Pons (tissue), 1 donor: ENCODE measurements at places on chromosomes 2 and 18.

DNA sequence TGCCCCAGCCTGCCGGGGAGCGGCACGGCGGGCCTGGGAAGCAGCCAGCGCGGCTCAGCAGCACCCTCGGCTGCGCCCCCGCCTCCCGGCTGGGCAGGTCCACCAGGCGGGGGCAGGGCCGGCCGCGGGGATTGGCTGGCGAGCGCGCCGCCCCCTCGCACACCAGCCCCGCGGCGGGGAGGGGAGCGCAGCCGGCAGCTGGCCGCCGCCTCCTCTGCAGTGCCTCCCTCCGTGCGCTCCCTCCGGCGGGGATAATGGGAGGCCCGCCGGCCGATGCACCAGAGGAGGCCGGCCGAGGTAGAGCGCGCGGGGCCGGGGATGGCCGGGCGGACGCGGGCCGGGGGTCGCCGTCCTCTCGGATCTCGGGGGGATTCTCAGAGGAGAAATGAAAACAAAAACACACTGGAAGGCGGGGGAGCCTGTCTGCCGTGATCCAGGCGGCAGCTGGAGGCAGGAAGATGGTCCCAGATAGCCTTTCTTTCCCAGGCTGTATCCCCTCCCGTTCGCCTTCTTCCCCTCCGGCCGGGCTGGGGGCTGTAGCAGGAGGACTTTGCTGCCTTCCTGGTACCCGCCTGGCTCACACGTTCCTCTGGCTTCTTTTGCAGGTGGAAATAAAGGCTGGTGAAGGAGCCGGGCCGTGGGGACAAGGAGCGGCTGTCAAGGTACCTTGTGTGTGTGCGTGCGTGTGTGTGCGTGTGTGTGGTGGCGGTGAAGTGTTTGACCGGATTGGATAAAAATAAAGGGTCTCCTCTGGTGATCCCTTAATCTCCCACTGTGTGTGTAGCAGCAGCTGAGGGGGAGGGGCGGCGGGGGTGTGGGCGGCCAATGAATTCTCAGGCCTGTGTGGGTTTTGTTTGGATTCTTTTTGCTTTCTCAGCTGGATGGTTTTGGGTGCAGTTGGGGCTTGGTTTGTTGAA is 18.1 kb downstream of the TET3 start:
- DNase-seq = peak; percentile 88

- DNase-seq = no peak
Measured at GRCh38 chr2:11090187-11090586, 65.1 kb upstream of the SLC66A3 start.

DNA sequence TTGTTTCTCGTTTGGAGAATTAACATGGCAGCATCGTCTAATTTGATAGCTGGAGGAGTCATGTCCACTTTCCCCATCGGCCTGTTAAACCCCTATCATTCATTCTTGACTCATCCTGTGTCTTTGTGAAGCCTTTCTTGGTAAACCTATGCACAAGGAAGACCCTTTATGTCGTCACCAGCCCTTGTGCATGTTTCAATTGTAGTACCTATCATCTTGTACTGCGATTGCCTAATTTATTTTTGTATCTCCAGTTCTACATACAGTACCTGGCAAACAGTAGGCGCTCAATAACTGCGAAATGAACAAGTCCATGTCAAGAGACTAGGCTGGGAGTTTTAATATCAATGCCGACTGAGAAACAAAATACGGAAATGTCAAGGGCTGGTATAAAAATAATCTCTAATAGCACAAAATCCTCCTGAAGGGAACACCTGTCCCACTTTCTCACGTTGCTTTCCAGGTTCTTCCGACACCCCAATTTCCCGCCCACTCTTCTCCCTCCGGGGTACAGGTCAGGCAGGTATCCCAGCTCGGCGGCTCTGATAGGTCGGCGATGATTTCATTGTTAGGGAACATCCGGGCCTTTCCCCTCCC is 1.3 kb upstream of the PPM1B start:
- DNase-seq = no peak

GRCh38 chr2:241833101-241833663 is 24.2 kb downstream of the NEU4 start:
- DNase-seq = no peak

GRCh38 chr2:62765619-62766376 is 60.3 kb downstream of the EHBP1 start:
- DNase-seq = no peak

GRCh38 chr18:26424428-26425147 is 123.8 kb downstream of the KCTD1 start:
- DNase-seq = no peak

GRCh38 chr2:219596954-219597551 is 604 bp upstream of the STK11IP start:
- no peak for DNase-seq

DNA sequence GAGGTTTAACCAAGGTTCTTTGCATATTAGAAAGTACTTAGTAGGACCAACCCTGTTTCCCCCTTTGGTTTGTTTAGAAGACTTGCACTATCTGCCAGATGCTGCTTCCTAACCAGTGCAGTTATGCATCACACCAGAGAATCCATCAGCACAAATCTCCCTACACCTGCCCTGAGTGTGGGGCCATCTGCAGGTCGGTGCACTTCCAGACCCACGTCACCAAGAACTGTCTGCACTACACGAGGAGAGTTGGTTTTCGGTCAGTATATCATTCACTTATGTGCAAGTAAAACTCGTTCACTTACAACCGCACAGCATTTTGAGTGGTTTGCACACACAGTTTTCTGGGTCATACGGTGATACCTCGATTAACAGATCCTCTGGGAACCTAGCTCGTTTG is 69.7 kb downstream of the ZNF532 start:
- no peak for DNase-seq

- no peak for DNase-seq
Measured at GRCh38 chr2:123826729-123827271, 198.3 kb upstream of the CNTNAP5 start.

DNA sequence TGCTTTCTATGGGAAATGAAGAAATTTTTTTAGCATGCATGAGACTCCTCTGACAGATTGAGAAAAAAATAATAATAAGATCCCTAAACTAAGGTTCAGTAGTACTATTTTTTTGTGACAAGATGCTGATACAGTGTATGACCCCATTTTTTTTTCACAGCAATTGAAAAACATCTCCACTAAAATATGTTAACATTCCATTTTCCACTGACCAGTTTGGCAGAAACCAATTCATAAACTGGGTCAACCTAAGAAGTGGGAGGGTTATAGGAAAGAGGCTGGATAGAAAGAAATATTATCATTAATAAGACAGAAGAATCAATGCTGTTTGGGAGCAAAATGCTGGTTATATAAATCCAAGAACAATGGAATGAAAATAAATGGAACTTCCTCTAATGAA is 182.7 kb downstream of the ANTXR1 start:
- no peak for DNase-seq

DNA sequence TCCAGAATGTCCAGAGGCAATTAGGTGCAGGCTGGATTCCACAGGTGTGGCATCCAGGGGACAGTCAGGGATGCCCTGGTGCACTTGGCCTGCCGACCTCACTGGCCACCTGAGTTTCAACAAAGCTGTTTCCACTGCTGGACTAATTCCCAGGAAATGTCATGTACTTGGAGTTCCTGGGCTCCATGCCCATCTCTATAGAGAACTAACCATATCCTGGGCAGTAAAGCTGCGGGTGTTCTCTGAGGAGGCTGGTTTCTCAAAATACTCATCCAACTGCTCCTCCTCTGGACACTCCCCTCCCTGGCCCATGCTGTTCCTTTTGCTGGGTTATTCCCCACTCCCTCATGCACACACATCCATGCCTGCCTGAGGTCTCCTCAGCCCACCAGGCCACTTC is 161.9 kb upstream of the SKOR2 start:
- DNase-seq = peak; percentile 11

DNA sequence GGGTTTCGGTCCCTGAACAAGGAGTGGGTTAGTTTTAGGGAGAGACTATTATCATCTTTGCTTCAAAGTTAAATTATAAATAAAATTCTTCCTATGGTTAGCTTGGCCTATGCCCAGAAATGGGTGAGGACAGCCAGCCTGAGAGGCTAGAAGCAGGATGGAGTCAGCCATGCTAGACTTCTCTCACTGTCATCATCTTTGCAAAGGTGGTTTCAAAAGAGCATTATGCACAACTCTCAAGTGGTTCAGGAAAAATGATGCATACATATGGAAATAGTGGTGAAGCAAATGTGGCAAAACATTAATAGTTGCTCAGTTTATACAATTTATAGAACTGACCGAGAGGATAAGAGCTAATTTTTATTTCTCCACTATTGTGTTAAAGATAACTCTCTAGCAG is 283.9 kb upstream of the FBXO11 start:
- DNase-seq = no peak

DNA sequence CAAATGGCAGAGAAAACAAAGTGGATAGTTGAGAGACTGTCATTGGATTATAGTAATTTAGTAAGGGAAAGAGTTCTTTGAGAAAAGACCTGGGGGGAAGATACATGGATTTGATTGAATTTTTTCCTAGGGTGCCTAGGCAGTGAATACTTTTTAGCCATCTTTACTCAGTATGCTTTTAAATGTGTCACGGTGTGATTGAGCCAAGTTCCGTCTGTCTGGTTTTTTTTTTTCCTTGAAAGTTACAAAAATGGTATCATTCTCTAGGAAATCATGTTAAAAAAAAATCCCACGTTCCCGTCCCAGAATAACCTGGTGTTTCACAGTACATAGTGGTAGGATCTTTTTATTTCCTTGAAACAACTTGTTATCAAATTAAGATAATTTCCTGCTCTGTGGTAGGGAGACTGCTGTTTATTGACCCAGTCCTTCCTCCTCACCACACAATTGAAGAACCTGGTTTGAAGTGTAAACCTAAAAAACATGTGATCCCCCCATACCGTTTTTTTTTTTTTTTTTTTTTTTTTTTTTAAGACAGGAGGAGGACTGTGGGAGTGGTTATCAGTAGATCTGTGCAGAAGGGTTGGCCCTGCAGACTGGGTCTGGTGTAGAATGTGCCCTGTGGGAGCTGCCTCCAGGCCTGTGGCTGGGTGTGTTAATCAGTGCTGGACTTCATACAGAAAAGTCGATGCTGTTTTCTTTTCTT is 55.1 kb downstream of the DGKD start:
- DNase-seq = no peak

DNA sequence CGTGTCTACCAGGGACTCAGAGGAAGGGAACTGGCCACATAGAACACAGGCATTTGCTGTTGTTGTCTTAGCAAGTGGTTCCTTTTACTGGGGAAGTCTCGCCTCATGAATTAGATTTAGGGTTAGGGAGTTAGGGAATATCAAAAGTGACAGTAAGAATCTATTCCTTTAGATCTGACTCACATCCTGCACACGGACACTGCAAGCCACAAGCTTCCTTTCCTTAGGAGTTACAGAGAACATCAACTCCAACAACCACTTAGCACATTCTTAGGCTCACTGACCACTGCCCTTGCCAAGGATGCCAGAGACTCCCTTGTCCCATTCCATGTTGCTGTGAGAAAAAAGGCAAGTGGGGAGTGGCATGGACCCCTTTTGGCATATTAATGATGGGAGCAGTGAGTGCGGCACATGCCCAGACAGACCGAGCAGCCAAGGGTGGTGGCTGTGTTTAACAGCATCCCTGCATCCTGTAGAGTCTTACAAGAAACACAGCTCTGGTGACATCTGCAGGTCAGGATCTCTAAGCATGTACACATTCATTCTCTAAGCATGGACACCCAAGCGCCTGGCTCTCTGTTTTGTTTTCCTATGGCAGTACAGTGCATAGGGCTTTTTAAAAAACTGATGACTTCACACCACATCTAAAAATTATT is 745.6 kb upstream of the RAB6C start:
- peak; percentile 61 for DNase-seq

- DNase-seq = no peak
Measured at GRCh38 chr2:161219211-161219610, 59.0 kb downstream of the TANK start.

DNA sequence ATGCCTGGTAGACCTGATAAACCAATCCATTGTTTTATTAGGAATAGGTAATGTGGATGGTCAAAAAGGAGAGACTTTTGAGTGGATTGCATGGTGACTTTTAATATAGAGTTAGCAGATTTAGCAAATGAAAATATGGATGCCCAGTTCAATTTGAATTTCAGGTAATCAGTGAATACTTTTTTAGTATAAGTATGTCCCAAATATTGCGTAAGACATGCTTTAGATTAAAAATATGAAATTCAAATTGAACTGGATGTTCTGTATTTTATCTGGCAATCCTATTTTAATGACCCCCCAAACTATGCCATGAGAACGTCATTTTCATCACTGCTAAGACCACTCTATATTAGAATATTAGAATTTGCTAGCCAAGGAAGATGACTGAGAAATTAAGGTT is 30.3 kb upstream of the TNP1 start:
- DNase-seq = no peak

DNA sequence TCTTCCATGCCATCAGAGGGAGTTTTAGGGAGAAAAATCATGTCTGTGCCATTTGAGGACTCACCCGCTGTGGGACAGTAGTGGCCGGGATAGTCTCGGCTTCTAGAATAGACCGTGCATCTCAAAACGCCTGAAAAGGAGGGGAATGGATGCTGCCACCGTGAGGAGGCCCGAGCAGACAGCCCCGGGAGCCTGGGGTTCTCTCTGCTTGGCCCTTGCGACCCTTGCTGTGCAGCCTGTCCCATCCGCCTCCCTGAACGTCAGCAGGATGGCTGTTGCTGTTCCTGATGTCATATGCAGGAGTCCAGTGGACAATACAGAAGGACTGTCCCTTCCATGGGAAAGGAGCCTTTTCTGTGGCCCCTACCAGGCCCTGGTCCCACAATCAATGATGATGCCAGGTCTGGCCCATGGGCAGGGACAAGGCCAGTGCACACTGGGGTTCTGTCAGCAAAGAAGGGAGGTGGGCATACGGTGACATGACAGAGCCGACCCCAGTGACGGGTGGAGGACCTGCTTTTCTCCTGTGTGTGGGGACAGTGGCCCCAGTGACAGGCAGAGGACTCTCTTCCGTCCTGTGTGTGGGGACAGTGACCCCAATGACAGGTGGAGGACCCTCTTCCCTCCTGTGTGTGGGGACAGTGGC is 58.8 kb downstream of the ACKR3 start:
- no peak for DNase-seq
